ENCODE measurements at places on chromosomes 4 and X.
A peak's percentile ranks its signal among the peaks of the same experiment; 100 is the strongest.

- no peak for DNase-seq
Observed at GRCh38 chr4:112702892-112703291, 65.9 kb downstream of the LARP7 start.

DNA sequence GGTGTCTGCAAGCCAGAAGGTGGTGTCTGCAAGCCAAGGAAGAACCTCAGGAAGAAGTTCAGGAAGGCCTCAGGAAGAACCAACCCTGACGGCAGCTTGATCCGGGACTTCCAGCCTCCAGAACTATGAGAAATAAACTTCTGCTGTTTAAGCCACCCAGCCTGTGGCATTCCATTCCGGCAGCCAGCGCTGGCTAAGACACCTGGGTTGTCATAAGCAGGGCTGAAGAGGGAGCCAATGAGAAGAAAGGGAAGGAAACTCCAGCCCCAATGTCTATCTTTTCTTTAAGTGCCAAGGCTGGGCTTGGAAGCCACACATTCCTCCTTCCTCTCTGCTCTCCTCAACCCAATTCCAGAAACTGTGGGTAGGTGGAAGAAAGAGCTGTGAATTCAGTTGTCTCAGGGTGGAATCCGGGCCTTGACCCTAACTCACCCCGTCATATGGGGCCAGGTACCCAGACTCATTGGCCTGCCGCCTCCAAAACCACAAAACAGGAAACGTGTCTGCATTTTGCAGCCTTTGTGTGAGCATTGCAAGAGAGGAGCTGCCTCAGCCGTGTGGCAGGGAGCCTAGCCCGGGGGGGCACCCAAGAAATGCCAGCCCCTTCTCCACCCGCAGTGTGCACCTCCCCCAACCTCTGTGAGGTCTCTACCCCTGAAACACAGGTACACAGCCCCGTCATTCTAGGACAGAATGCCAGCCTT lies 26.8 kb downstream of the CRMP1 start:
- no peak for DNase-seq

DNA sequence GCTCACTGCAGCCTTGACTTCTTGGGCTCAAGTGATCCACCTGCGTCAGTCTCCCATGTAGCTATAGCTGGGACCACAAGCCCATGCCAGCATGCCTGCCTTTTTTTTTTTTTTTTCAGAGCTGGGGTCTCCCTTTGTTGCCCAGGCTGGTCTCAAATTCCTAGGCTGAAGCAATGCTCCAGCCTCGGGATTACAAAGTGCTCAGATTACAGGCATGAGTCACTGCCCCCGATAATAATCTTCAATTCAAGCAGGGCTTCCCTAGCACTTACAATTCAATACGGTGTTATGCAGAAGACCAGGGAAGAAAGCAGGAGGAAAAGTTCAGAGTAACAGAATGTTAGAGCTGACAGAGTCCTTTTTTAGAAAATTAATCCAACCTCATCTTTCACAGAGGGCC lies 26.1 kb downstream of the OTOP1 start:
- no peak for DNase-seq

- DNase-seq, result no peak
Observed at GRCh38 chr4:4308800-4309441, 18.9 kb downstream of the ZBTB49 start.

DNA sequence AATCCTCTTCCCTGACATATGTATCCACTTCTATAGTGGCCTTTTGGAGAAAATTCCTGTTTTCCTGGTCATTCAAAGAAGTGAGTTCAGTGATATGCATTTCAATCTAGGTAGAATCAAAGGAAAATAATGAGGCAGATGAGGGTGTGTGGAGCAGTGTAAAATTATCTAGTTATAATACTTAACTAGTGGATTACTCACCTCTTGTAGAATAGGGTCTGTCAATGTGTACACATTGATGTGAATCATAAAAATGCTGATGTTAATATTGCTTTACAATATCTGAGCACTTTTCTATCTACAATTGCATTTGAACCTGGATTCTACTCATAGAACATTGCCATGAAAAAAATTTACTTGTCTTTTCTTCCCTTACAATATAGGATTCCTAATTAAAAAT lies 293.5 kb downstream of the GBA3 start:
- DNase-seq, result no peak

- no peak for DNase-seq
Observed at GRCh38 chr4:152188801-152189200, 347.1 kb downstream of the FBXW7 start.

DNA sequence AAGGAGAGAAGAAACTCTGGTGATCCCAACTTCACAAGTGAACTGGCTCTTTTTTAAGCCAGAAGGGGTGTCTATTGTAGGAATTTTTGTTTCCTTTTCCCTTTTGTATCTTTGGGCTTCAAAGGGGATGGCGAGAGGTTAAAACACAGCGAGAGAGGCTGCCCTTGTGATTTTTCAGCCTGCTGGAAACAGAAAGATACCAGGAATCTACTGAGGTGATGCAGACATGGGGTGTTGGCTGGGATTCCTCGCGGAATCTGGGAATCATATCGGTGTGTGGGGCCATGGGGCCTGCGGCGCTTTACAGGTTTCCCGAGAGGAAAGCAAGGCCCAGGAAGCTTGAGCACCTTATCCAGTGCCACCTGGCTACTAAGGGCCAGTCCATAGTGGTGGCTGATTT lies 99.4 kb upstream of the STX18 start:
- no peak for DNase-seq

GRCh38 chr4:174037631-174038030 lies 245.8 kb downstream of the FBXO8 start:
- no peak for DNase-seq

- no peak for DNase-seq
Observed at GRCh38 chr4:15395311-15395710, 32.5 kb upstream of the C1QTNF7 start.

GRCh38 chr4:2694691-2695090 lies 61.4 kb downstream of the TNIP2 start:
- DNase-seq, result no peak

DNA sequence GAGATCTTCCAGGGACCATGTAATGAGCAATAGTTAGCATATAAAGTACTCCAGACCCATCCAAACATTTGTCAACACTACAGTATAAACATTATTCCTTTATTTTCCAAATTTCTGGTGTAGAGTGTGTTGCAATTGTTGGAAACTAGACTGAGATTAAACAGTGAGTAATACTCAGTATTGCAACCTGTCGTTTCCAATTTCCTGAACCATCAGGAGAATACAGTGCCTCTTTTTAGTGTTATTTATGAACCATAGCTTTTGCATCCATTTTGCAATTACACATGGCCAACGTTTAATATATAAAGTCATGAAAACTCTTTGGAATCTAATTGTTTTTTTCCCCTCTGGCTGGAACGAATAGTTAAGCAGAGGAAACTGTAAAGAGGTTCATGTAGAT lies 58.3 kb upstream of the DHRSX start:
- no peak for DNase-seq

DNA sequence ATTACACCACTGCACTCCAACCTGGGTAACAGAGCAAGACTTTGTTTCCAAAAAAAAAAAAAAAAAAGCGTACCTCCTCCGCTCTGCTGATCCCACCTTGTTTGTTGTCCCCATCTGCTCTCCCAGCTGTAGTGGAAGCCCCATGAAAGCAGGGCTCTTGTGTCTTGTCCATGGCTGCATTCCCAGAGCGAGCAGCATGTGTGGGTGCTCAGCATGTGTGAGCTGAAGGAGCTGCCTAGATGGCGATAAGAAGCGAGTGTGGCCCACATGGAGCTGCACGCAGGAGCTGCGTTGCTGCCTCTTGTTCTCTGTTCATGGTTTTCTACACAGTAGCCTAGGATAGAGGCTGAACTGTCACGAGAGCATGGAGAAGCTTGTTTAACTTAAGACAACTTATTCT lies 12.4 kb downstream of the NSD2 start:
- DNase-seq, result no peak

DNA sequence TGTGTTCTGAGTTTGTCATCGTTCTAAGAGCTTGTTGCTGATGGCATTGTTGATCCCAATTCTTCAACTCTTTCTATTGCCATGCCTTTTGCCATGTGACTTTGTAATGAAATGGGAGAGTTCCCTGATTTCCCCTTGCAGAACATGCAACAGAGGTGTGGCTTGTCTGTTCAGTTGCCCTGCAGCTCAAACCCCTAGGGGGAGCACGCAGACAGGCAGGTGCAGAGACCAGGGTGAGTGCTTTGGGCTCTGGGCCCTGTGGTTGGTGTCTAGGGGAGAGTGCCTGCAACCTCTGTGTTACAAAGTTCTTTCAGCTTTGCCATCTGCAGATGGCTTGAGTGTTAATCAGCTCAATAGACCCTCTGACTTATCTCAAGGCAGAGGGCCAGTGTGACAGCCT lies 332.7 kb downstream of the MID1IP1 start:
- peak; percentile 15 for DNase-seq

GRCh38 chrX:18252644-18253359 lies 32.1 kb upstream of the BEND2 start:
- DNase-seq, result no peak

DNA sequence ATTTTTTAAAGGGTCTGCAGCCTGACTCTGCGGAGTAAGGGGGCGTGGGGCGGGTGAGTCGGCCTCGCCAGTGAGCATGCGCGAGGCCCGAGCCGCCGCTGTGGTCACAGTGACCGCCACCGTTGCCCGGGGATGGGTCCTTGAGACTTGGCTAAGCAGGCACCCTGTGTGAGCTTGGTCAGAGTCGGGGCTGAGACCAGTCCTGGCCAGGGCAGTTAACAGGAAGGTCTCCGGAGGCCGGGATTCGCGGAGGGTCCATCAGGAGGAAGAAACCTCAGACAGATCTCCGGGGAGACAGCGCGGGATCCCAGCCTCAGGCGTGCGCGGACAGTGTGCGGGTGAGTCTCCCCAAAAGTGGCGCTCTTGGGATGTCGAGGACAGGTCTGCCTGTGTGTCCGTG lies 1384.4 kb upstream of the PCDH10 start:
- DNase-seq, result no peak

DNA sequence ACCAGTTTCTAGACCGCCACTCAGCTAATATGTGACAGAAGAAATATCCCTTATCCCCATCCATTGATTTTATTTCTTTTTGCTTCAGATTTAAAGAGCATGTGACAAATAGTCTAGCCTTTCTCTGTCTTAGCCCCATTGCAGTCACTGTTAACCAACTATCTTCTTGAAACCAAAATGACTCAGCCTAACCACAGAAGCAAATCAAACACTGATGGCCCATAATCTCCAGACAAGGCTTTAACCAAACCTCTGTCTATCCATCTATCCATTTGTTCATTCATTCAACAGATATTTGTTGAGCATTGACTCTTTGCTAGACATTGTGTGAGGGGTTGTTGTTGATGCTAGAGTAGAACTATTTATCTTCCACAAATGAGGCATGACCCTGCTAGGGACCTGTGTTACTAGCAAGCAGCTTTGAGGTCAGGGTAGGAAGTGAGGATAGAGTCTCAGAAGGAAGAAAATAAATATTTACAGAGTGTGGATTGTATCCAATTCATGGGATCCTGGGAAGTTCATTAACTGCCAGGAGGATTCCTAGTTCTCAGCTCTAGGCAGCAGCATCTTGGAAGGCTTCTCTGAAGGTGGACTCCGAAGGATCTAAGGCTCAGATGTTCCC lies 22.5 kb downstream of the HNRNPH2 start:
- no peak for DNase-seq

GRCh38 chrX:103941201-103941975 lies 21.0 kb upstream of the TMSB15B start:
- DNase-seq, result no peak

- no peak for DNase-seq
Observed at GRCh38 chr4:26909369-26909768, 48.7 kb downstream of the STIM2 start.

DNA sequence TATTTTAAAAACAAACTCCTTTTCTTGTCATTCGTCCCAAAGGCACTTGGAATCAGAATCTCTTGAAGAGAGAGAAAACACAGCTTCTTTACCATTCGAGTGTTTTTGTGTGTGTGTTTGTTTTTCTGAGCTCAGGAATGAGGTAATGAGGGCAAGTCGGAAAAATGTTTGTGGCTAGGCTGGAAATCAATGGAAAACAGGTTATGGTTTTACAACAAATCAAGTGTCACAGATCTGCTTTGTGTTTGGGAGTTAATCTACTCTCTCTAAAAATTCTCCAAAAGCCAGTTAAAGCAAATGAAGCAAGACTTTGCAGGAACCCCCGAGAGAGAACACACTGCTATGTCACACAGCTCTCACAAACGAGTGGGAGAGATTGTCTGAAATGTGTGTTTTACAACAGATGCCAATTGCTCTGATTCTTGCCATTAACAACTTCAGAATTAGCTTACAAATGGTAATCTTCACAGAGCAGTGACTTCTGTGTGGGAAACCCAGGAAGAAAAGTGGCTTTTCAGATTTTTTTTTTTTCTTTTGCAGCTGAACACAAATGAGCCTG lies 264.1 kb downstream of the CBLL2 start:
- no peak for DNase-seq

GRCh38 chr4:105236202-105236915 lies 89.7 kb downstream of the TET2 start:
- no peak for DNase-seq

GRCh38 chrX:19630228-19630627 lies 114.9 kb upstream of the MAP3K15 start:
- no peak for DNase-seq
